CD14-positive monocyte (primary cell): ENCODE measurements at places on chromosomes 4 and X. TPM values are rescaled to one million over a fixed set of nuclear protein-coding genes. Genes with fewer than 3 reads are reported as not detected.
A peak's percentile ranks its signal among the peaks of the same experiment; 100 is the strongest.

The SPATA18 gene
- polyA plus RNA-seq: not detected

The GUCY1B1 gene
- 0.72 TPM for polyA plus RNA-seq

The METAP1 gene
- polyA plus RNA-seq: 20.6 TPM

The RAP2C gene
- 14.7 TPM for polyA plus RNA-seq

The USP26 gene
- polyA plus RNA-seq: not detected

- no peak for DNase-seq
- H3K27me3 ChIP-seq: no peaks in the 10 kb centered on the region
- H3K27ac ChIP-seq: no peak overlapping the region
- peaks cover 7% of the 10 kb centered on the region for H3K36me3 ChIP-seq
- H3K4me3 ChIP-seq: no peak overlapping the region
Observed at GRCh38 chr4:177322881-177323280, 13.2 kb downstream of the NEIL3 start.

DNA sequence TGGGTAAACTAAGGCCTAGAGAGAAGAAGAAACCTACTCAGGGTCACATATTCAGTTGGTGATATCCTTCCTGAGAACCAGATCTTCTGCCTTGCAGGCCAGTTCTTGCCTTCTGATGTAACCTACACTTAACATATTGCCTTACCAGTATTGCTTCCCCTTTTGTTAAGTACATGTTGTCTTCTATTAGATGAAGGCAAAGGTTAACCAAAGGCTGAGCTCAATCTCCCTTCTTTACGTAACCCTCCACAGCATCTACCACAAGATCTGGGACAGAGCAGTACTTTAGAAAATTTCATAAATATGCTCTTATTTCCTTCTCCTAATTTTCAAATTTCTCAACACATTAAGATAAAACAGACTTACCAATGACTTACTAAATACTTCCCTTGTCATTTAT lies 474.4 kb downstream of the SH2D1A start:
- no peak overlapping the region for H3K27ac ChIP-seq
- no peaks in the 10 kb centered on the region for H3K27me3 ChIP-seq
- no peak for DNase-seq
- no peak overlapping the region for H3K4me3 ChIP-seq
- no peaks in the 10 kb centered on the region for H3K36me3 ChIP-seq
- no peaks in the 10 kb centered on the region for H3K4me1 ChIP-seq

DNA sequence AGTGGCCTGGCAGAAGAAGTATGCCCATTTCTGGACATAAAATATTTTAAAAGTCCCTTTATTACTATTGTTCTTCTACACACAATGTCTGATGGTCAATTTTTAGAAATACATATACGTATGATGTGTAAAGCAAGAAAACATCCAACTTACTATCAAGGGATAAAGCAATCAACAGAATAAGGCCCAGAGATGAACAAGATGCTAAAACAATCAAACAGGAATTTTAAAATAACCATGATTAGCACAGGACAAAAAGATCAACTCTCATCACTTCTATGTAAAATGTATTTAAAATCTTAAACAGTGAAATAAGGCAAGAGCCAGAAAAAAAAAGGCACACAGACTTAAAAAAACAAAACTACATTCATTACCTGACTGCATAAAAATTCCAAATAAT lies 60.9 kb downstream of the MTNR1A start:
- DNase-seq: no peak
- no peaks in the 10 kb centered on the region for H3K4me1 ChIP-seq
- H3K27me3 ChIP-seq: no peaks in the 10 kb centered on the region
- no peak overlapping the region for H3K4me3 ChIP-seq

GRCh38 chrX:47530049-47530448 lies 31.0 kb upstream of the ARAF start:
- H3K27ac ChIP-seq: no peak overlapping the region
- DNase-seq: no peak
- no peaks in the 10 kb centered on the region for H3K4me1 ChIP-seq
- H3K4me3 ChIP-seq: no peak overlapping the region
- H3K36me3 ChIP-seq: no peaks in the 10 kb centered on the region

DNA sequence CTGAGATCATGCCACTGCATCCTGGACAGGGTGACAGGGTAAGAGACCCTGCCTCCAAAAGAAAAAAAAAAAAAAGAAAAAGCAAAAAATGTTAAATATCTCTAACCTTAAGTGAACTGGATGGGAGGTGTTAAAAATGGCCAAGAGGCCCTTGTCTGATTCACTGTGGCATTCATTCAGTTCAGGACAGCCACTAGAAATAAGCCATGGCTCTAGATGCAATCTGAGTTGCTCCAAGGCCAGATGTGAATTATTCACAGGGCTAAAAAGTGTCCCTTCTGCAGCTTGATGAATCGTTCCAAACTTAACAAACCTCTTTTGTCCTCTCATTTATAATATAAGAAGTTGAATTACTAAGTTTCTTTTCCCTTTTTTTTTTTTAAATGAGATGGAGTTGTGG lies 63.7 kb upstream of the FBXW7 start:
- H3K4me3 ChIP-seq: no peak overlapping the region
- H3K4me1 ChIP-seq: no peaks in the 10 kb centered on the region
- no peaks in the 10 kb centered on the region for H3K27me3 ChIP-seq

- H3K27ac ChIP-seq: no peak overlapping the region
- H3K4me3 ChIP-seq: no peak overlapping the region
- DNase-seq: no peak
- H3K27me3 ChIP-seq: no peaks in the 10 kb centered on the region
- peaks cover 5% of the 10 kb centered on the region for H3K4me1 ChIP-seq
Observed at GRCh38 chr4:95643627-95644026, 94.9 kb upstream of the UNC5C start.

DNA sequence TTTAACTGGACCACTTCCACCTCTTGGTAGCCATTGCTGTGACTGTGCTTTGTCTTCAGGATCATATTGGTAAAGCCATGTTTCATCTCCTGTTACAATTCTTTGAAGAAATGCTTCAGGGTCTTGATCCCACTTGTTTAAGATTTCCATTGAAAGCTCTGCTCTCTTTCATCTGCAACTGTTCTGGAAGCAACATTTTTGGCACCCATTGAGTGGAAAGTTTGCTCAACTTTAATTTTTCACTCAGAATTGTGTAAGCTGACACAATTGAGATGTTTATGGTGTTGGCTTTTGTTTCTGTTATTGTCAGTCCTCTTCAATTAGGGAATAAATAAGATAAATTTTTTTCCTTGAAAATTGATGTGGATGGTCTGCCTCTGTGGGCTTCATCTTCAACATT lies 237.4 kb downstream of the MAPK10 start:
- no peak for DNase-seq
- H3K27me3 ChIP-seq: no peaks in the 10 kb centered on the region
- no peaks in the 10 kb centered on the region for H3K36me3 ChIP-seq
- no peak overlapping the region for H3K27ac ChIP-seq
- no peaks in the 10 kb centered on the region for H3K4me1 ChIP-seq

- H3K4me1 ChIP-seq: no peaks in the 10 kb centered on the region
- no peak overlapping the region for H3K4me3 ChIP-seq
- H3K36me3 ChIP-seq: no peaks in the 10 kb centered on the region
- DNase-seq: no peak
- H3K27ac ChIP-seq: no peak overlapping the region
Observed at GRCh38 chr4:82629238-82630000, 67.6 kb upstream of the TMEM150C start.

- no peaks in the 10 kb centered on the region for H3K36me3 ChIP-seq
- H3K27ac ChIP-seq: no peak overlapping the region
- no peaks in the 10 kb centered on the region for H3K27me3 ChIP-seq
- H3K4me1 ChIP-seq: no peaks in the 10 kb centered on the region
- no peak overlapping the region for H3K4me3 ChIP-seq
- no peak for DNase-seq
Observed at GRCh38 chr4:57591073-57591472, 480.9 kb upstream of the IGFBP7 start.

DNA sequence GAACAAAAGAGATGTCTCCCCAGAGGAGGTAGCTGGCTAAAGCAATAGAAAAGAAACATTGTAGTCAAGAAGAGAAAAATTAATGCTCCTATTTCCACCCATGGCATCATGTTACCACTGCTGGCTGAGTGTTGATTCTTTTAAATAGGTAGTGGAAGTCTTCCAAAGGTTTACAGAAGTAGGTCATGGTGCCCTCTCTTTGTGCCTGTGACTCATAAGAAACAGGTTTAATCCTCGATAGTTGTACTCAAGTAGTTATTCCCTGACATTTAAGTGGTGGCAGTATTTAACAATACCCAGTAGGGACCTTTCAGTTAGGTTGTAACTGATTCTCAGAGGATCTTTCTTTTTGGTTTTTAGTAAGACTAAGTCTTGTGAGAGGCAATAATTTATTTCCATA lies 247.8 kb downstream of the TEX13A start:
- DNase-seq: no peak
- no peaks in the 10 kb centered on the region for H3K36me3 ChIP-seq
- no peaks in the 10 kb centered on the region for H3K4me1 ChIP-seq
- no peaks in the 10 kb centered on the region for H3K27me3 ChIP-seq
- no peak overlapping the region for H3K27ac ChIP-seq

DNA sequence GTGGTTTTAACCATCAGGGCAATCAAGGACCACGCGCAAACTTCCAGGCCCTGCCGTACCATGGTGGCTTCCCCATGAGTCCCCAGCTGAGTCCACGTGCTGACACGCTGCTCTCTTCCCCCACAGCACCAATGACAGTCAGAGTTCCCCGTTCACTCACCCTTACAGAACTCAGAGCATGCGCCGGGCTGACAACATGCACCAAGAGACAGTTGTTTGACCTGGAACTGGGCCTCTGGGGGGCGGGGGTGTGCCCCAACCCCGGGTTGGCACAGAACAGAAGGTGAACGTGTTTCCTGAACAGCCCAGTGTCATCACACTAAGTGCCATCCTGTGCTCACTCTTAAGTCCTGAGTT lies 29.4 kb downstream of the IRF2 start:
- H3K27ac ChIP-seq: no peak overlapping the region
- H3K27me3 ChIP-seq: no peaks in the 10 kb centered on the region
- peaks cover 45% of the 10 kb centered on the region for H3K4me1 ChIP-seq
- DNase-seq: peak; percentile 64
- H3K4me3 ChIP-seq: no peak overlapping the region
- H3K36me3 ChIP-seq: no peaks in the 10 kb centered on the region

DNA sequence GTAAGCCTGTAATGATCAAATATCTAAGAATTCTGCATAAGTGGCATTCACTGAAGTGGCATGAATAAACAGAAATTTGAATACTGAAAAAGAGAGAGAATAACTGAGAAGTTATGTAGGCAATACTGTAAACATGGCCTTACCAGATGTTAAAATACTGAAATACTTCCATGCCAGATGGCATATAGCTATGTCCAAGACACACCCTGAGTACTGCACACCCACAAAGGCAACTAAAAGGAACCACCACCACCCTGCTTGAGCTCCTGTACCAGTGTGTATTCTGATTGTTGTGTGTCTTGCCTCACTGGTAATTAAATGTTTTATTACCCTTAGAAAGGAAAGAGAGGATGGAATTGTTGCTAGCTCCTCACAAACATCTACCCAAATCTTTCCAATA lies 192.1 kb downstream of the ADAMTS3 start:
- DNase-seq: no peak
- H3K27ac ChIP-seq: no peak overlapping the region
- no peaks in the 10 kb centered on the region for H3K27me3 ChIP-seq
- no peaks in the 10 kb centered on the region for H3K4me1 ChIP-seq
- H3K4me3 ChIP-seq: no peak overlapping the region

GRCh38 chrX:82757614-82758013 lies 750.5 kb upstream of the POU3F4 start:
- H3K4me3 ChIP-seq: no peak overlapping the region
- no peaks in the 10 kb centered on the region for H3K4me1 ChIP-seq
- DNase-seq: no peak

DNA sequence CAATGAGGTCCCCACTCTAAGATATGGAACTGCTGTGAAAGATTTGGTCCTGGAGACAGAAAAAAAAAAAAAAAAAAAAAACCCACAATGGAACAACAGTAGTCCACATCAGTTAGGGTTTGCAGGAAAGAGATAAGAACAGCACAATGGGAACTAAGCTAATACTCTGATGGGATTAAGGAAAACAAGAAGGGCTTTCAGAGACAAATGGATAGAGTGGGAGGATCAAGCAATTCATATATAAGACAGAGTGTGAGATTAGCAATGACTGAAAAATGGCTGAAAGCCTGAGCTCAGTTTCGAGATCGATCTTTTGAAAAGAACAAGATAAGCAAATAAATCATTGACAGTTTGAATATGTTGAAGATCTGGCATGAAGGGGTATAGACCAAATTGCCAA lies 188.4 kb upstream of the TRPC5 start:
- no peaks in the 10 kb centered on the region for H3K36me3 ChIP-seq
- H3K4me3 ChIP-seq: no peak overlapping the region
- no peaks in the 10 kb centered on the region for H3K4me1 ChIP-seq
- H3K27ac ChIP-seq: no peak overlapping the region
- H3K27me3 ChIP-seq: no peaks in the 10 kb centered on the region

DNA sequence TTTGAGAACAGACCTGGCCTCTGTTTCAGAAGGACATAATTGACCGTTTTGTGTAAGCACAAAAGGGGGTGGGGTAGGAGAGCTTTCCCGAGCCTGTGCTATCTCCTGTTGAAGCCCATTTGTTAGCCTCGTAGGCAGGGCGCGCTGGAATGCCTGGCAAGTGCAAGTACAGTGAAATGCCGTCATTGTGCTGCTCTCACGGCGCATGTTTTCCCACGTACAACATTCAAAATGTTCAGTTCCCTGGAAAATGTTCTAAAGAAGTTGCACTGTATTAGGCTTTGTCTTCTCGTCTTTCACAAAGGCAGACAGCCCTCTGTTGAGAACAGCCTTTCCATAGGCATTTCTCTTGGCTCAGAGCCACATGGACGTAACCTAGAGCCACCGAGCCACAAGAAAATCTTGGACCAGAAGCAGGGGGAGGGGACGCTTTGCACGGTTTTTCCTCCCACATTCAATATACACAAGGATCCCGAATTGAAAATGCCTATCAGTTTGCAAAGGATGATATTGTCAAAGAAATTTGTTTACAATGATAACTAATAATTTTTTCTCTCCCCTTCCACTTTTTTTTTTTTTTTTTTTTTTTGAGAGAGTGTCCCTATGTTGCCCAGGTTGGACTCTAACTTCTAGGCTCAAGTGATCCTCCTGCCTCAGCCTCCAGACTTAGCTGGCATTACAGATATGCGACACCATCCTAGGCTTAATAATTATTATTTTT lies 54.6 kb upstream of the RAPGEF2 start:
- no peaks in the 10 kb centered on the region for H3K27me3 ChIP-seq
- no peak overlapping the region for H3K4me3 ChIP-seq
- no peak overlapping the region for H3K27ac ChIP-seq

DNA sequence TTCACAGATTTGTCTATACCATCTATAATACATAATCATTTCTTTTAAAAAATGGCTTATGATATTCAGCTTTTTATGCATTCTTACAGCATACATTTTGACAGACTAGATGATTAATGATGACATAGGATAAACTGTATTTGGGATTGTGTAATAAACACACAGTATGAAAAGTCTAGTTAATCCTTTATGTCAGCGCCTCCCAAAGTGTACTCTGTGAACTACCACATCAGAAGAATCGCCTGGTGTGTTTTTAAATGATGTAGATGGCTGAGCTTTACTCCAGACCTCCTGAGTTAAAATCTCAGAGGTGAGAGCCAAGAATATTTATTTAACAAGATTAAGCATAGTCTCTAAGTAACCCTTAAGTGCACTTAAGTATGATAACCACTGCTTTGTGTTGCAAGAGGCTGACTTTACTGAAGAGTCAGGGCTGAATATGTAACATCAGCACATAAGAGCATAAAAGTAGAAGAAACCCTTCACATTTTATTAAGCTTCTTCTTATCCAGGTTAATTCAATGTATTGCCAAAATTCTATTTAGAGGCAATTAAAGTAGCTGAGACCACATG lies 104.2 kb downstream of the ANK2 start:
- H3K36me3 ChIP-seq: no peaks in the 10 kb centered on the region
- no peaks in the 10 kb centered on the region for H3K4me1 ChIP-seq
- DNase-seq: no peak
- no peak overlapping the region for H3K27ac ChIP-seq
